ENCODE measurements at places on chromosomes 5 and 9.

DNA sequence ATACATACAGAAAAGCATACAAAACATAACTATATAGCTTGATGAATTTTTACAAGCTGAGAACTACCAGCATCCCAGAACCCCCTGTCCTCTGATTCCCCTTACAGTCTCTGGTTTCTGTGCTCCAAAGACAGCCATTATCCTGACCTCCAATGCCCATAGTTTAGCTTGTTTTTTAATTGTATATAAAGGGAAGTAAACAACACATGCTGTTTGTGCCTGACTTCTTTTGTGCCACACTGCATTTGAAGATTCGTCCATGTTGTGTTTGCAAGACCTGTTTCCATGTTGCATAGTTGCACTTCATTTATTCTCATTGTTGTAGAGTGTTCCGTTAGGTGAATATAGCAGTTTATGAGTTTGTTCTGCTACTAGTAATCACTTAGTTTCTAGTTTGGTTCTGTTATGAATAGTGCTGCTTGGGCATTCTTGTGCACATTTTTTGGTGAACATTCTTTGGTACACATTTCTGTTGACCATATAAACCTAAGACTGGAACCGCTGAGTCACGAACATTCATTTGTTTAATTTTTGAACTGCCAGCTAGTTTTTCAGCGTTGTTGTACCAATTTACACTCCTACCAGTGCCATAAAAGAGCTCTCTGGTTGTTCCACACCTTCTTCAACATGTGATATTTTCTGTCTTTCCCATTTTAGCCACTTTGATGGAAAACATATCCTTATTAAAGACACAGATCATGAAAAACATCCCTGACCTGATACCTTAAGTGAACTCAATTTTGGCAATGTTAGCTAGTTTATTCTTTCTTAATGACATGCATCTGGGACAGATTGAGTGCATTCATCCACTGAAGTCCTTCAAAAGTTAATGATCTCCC, 78.1 kb upstream of the ANXA1 start:
- DNase-seq: no peak

- no peak for DNase-seq
Observed at GRCh38 chr9:12739014-12739652, 35.7 kb upstream of the LURAP1L start.

GRCh38 chr9:1732670-1733069, 282.5 kb upstream of the SMARCA2 start:
- DNase-seq: no peak

DNA sequence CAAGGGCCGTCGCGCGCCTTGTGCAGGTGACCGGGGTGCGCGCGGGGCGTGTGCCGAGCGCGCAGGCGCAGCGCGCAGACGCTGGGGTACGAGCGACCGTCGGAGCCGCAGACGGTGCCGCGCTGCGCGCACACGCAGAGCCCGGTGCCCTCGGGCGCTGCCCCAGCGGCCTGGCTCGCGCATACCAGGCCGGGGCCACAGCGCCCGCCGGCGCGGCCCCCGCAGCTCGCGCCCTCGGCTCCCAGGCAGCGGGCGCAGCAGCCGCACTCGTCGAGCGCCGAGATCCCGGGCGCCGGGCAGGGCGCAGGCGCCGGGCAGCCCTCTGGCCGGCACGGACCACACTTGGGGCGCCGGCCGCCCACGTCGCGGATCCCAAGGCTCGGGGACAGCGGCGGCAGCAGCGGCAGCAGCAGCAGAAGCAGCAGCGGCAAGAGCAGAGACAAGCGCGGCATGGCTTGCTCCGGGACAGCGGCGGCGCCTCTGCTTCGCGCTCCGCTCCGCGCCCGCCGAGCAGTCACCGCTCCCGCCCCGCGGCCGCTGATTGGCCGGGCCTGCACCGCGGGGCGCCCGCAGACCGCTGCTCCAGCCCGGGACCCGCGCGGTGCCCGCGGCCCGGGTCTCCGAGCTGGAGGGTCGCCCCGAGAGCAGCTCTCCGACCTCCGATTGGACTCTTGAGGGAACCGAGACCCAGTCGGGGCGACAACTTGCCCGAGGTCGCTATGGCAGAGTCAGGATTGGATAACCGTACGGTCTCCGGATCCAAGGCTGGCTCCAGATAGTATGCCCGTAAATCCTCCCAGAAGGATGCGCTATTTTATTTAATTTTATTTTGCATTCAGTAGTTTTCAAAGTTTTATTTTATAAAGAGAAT, at the start of gene IGFBPL1:
IGFBPL1 (minus strand) TSS at position 482 of the 871 bp plus-strand sequence; CDS start at position 452, 30 bp downstream.
- DNase-seq: peak; percentile 5

DNA sequence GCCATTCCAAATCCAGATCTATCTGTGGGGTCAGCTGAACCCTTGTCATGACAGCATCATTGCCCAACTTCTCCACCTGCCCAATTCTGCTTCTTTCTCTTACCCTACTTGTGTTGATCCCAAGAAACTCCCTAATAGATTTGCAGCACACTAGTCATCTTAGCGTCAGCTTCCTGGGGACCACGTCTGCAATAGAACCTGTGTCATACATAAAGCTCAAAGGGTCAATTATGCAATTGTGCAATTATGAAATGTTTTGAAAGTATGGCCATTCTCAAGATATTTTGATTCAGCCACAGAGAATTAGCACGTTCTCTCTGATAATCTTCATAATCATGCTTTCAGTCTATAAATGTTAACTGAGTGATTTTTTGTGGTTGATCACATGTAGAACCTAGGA, 87.4 kb upstream of the PAPPA start:
- DNase-seq: no peak

DNA sequence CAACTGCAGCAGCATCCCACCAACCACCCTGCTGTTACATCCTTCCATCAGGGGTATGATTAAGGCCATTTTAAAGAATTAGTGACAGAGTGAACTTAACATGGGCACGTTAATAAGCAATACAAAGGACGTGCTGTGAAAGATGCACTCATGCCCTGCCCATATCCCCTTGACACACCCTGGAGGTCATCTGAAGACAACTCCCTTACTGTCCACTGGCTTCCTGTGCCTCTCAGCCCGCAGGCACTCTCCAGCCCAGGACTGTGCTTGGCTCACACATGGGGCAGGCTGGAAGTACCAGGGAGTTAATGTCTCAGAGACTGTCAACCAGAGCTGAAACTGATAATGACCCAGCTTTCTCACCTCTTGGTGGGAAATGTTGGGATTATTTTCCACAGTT, 81.8 kb downstream of the TRIM36 start:
- no peak for DNase-seq

- DNase-seq: no peak
Observed at GRCh38 chr5:107395632-107396350, 274.9 kb downstream of the EFNA5 start.

DNA sequence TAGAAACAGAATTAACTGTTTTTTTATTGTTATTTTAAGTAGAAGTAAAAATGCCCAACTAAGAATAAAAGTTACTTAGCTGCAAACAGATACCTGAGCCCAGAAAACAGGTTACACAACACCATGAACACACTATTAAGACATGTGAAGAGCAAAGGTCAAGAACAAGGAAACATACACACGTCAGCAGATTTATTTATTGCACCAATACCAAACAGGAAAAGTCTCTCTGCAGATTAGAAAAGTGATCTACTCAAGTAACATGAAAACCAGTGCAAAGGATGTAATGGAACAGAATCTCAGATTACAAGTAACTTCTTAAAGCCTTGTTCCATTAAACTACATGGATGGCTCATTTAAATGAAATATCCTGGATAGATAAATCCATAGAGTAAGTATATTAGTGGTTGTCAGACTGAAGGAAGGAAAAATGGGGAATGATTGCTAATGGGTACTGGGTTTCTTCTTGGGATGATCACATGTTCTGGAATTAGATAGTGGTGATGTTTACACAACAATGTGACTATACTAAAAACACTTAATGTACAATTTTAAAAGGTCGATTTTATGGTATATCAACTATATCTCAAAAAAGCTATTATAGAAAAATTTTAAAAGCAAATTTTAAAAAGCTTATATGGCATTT, 6.1 kb downstream of the SAR1B start:
- no peak for DNase-seq

- no peak for DNase-seq
Observed at GRCh38 chr5:135059000-135059923, 25.2 kb upstream of the PITX1 start.

- no peak for DNase-seq
Observed at GRCh38 chr5:86688406-86688805, 70.7 kb downstream of the COX7C start.

- no peak for DNase-seq
Observed at GRCh38 chr9:112377684-112378327, 2.1 kb upstream of the HSDL2 start.

- no peak for DNase-seq
Observed at GRCh38 chr5:1934056-1934394, 51.3 kb upstream of the IRX4 start.

DNA sequence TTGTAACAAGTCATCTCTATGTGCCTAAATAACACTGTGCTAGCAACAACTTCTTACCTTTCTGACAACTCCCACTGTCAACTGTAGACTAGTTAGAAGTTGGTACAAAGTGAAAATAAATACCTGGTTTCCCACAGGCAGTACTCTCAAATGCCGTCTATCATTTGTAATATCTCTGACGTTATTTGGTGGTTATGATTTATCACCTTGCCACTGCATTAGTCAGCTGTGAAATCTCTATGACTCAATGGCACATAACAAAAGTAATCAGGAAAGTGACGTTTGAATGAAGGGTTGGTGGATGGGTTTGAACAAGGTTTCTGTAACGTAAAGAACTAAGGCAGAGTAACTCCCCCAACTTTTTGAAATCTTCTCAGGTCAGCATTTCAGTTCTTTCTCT, 592.3 kb downstream of the MAT2B start:
- DNase-seq: no peak

- DNase-seq: no peak
Observed at GRCh38 chr5:44225231-44226160, 163.7 kb downstream of the FGF10 start.

- no peak for DNase-seq
Observed at GRCh38 chr9:127974769-127975261, 6.0 kb downstream of the EEIG1 start.

DNA sequence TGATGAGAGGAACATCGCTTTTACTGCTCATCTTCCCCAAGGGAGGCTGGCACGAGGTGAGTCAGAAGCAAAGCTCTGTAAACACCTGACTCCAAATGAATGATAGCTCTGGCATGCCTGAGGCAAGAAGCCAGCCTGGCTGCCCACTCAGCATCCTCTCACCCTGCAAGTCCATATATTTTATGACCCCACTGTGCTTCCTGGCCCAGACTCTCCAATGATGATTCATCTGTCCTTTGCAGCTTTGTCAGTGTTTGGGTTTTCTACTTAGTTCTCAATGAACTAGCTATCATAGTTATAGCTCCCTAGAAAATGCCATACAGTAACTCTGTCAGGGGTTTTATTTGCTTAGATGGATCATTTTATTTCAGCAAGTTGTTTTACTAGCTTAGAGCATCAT, 52.1 kb upstream of the FSTL4 start:
- DNase-seq: no peak

GRCh38 chr5:102222772-102223171, 73.3 kb downstream of the SLCO4C1 start:
- DNase-seq: no peak

GRCh38 chr5:164351245-164351834, 845.9 kb downstream of the MAT2B start:
- no peak for DNase-seq

GRCh38 chr5:172616730-172617129, 24.3 kb upstream of the NEURL1B start:
- DNase-seq: peak; percentile 75

DNA sequence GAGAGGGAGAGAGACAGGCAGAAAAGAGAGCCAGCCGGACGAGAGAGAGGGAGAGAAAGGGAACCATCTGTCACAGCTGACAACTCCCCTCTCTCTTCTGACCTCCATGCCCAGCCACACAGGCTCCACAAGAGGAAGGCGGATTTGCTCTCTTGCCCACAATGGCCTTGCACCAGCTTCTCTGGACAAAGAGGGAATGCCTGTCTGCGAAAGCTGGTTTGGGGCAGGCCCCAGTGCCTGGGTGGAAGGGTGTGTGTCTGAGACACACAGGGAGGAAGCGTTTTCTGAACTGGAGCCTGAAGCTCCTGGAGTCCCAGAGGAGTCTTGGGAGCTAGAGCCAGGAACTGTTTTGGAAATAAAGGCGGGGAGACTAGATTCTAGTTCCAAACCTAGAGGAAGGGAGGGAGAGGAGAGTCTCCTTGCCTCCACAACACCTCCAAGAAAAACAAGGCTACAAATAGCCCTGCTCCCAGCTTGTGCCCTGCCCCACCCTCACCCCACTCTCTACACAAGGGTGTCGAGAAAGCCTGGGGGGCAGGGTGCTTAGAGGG, 12.5 kb downstream of the C1QTNF2 start:
- DNase-seq: no peak

- no peak for DNase-seq
Observed at GRCh38 chr5:98368141-98368540, 405.3 kb upstream of the RGMB start.

DNA sequence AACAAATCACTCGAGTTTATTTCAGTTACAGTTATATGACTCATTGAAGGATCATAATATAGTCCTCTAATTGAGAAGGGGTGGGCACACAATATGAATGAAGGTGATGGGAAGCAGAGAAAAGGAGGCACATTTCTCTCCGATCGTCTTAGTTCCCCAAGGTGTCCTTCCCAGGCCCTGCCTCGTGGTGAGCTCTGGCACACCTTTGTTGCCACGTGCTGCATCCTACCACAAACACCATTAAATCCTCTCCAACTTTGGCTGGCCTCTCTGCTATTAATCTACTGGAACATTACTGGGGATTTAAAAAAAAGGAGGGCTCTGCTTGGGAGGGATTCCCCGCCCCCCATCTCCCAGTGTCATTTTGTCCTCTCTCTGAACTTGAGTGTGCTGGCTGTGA, 42.9 kb downstream of the CDH6 start:
- DNase-seq: no peak

- DNase-seq: no peak
Observed at GRCh38 chr5:101112645-101113044, 209.6 kb upstream of the ST8SIA4 start.

GRCh38 chr9:89397471-89397870, 79.2 kb downstream of the SECISBP2 start:
- DNase-seq: no peak

DNA sequence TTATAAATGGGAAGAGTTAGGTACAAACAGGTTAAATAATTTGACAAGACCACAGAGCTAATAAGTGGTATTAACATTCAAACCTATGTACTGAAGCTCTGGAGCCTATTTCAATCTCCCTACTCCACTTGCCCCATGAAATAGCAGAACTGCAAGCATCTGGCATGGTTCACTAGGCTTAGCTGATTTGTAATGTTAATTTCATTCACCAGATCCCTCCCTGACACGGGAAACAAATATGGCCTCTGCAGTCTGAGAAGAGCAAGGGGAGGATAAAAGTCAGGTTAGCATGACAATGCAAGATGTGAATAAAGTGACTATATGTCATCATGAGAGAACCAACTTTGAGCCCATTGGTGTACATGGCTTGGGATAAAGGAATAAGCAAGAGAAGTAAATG, 428.8 kb downstream of the BRINP1 start:
- no peak for DNase-seq

GRCh38 chr5:139982157-139982974, 60.7 kb downstream of the NRG2 start:
- DNase-seq: no peak
